ENCODE measurements at places on chromosomes 1 and 21.

DNA sequence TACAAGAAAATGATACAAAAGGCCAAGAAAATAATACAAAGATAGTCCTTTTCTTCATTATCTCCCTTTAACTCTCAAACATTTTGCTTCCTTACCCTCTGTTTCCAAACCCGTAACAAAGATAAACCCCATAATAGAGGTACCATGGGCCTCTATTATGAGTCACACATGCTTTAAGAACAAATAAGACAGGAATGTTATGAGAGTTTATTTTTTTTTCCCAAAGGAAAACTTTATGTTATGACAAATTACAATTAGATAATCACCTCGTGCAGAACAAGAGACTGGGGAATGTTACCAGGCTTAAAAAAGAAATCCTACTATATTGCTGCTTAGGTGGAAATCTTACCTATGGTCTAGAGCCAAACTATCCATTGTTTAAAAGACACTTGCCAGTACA is 272.0 kb downstream of the BRINP3 start:
- DNase-seq, result no peak

- DNase-seq, result no peak
These were observed 40.2 kb downstream of the PIK3CD start for GRCh38 chr1:9691691-9692090.

- DNase-seq, result no peak
These were observed 70.2 kb downstream of the EDEM3 start for GRCh38 chr1:184684285-184685074.

DNA sequence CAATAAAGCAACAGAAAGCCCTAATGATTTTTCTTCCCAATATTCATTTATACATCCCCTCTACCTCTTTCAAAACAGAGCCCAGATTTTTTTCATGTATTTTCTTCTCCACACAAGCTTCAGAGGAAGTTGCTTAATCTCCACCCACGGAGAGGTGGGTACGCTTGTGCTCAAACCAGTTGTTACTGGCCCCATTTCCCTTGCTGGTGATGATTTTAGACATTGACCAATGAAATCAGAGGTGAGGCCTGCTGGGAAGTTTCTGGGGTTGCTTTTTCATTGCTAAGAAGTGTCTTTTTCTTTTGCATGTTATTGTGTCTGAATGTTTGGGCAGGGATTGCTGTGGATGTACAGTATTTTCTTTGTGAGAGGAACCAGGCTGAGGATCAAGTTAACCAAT is 448.1 kb upstream of the B3GALT2 start:
- DNase-seq, result no peak

DNA sequence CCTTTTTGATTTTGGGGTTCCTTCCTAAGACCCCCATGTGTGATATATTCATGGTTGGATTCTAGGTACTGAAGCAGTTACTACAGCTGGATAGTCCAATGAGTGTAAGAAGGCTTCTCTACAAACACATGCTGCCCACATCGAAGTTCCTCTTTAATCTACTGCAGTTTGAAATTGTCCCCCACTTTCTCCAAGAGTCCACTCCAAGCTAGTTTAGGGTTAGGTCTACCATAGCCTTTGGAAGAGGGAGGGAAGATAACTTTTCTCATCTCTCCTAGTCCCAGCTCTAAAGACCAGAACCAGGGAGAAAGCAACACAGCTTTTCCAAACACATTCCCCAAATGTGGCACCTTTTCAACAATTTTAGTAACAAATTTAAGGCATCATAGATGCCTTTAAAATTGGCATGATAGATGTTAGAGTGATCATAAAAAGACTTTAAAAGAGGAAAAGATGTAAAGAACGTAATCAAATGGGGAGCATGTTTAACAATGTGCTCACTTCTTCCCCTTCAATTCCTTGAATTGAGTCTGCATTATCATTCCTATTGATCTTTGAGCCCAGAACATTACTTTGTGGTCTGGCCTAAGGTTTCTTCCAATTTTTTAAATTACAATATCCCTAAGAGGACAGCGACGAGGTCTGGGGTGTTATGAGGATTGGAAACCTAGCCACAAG is 1.0 kb upstream of the EXO1 start:
- DNase-seq, result no peak

DNA sequence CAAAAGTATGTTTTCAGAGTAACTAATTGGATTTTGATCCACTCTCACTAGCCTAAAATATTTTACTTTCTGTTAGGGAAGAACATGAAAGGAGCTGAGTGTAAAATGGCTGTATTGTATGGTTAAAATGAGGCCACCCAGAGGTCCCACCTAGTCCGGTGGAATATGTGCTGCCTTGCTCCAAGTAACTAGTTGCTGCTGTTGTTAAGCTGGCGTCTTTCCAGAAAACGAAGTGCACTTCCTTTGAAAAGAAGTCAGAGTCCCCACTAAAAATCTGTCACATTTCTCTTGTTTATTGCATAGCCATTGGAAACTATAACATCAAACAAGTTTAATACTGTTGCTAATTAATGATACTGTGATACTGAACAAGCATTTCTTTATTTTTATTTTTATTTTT is 3.2 kb downstream of the SLC25A33 start:
- DNase-seq, result no peak

DNA sequence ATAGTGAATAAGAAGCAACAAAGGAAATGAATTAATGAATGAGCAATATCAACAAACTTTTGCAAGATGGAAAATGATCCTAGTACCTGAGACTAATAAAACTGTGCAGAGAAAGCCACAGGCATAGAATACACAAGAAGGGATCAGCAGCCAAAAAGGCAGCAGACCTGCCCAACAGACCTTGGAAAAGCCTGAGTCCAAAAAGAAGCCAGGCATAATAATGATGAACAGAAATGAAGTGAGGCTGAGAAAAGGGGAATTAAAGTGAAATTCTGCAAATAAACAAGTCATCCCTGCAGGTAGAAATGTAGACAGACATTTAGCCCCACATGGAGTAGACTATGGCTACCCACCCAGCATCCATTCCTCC is 10.3 kb upstream of the PHTF1 start:
- no peak for DNase-seq

DNA sequence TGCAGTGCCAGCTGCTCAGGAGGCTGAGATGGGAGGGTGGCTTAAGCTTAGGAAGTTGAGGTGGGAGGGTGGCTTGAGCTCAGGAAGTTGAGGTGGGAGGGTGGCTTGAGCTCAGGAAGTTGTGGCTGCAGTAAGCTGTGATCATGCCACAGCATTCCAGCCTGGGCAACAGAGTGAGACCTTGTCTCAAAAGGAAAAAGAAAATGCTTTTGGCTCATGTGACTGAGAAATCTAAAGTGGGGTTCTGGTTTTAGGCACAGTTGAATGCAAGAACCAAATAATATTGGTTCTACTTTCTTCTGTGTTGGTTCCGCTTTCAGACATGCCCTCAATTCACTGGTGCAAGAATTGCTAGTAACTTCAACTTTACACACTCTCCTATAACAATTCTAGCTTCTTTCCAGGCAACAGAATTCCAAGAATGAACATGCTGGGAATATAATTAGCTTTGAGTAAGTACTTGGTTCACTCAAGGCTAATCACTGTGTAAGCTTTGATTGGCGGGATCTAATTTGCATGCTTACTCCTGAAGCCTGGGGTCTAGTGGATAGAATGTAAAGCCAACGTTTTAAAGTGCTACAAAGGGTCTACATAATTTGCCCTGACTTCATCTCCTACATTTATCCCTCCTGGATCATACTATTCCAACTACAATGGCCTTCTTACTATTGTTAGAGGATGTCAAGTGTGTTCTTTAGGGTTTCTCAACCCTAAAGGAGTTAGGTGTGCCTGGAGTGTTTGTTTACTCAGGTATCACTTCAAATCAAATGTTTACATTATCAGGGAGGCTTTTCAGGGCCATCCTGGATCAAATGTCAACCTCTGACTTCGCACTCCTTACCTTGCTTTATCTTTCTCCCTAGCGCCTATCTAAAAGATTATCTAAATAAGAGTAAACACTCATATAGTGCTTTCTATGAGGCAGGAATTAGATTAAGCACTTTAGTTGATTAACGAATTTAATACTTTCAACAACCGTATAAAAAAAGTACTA is 115.1 kb downstream of the SLC16A1 start:
- peak; percentile 77 for DNase-seq

GRCh38 chr1:159908031-159908940 is 8.3 kb upstream of the CFAP45 start:
- DNase-seq, result no peak

- DNase-seq, result no peak
These were observed 1.4 kb downstream of the SH3BGRL3 start for GRCh38 chr1:26281091-26281958.

GRCh38 chr1:228306275-228307217 is 98.7 kb downstream of the OBSCN start:
- DNase-seq, result no peak

DNA sequence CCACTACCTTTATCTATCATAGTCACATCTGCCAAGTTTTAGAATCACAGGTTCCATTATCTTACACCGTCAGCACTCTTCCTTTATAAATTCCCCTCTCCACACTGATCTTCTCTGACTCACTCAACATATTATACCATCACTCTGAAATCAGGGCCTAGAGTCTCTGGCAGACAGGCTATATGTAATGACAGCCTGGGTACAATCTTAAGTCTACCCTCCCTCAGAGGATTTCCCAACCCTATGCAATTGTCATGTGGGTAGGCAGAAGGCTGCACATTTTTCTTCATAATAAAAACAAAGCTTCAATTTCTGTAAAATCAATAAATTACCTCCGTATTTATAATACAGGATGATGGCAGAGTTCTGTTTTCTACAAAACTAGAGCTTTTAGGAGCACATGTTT is 138.0 kb downstream of the RERE start:
- DNase-seq, result no peak

- peak; percentile 65 for DNase-seq
These were observed 2.7 kb upstream of the SDC3 start for GRCh38 chr1:30911059-30911954.

GRCh38 chr1:160797861-160798273 is 1.9 kb downstream of the LY9 start:
- DNase-seq, result no peak

DNA sequence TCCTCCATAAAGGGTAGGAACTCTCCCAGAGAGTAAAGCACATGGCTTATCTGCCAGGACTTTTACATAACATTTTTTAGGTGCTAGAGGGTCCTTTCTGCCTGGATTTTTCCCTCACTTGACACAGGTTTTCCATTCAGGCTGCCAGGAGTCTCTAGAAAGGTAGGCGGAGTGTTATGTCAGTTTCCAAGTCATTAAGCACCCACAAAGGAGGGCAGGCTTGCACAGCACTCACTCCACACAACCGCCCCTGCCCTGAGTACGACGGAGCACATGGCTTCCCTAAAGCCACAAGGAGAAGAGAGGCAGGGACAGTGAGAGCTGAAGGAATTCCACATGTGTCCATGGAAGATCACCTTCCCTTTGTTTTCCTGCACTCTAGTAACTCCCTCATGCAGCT is 55.7 kb downstream of the CAPZB start:
- no peak for DNase-seq

- DNase-seq, result no peak
These were observed 43.1 kb upstream of the CXADR start for GRCh38 chr21:17469727-17470126.

DNA sequence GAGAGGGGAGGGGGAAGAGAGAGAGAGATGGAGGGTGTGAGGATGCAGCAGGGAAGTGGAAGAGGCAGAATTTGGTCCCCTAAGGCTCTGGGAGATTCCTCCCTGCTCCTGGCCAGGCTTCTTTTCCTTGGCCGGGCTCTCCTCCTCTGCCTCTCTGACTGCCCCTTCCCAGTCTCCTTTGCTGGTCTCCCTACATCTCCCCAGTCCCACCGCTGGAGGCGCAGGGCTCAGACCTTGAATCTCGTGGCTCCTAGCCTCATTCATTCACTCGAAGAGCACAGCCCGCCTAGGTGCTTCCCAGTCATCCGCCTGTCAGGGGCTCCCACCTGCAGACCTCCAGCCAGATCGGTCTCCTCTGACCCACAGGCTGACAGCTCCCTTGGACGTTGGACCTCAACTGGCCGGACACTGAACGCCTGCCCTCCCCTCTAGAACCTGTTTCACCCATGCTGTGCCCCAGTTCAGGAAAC is 76.5 kb downstream of the VWA5B1 start:
- DNase-seq, result no peak

DNA sequence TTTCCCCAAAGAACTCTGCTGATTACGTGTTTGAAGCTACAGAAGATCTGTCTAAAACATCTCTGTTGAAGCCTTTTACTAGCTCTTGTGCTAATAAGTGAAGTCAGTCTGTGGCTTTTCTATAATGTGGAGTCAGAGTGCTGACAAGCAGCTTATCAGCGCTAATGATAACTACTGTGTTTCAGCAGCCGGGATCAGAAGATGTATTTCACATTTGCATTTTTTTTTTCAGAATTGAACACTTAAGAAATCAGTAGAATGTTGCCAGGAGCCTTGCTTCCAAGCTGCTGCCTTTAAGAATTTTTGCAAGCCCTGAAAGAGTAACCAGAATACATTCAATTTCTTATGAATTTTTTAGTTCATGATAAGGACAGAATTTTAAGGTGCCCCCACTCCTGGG is 519.4 kb upstream of the NR5A2 start:
- no peak for DNase-seq

DNA sequence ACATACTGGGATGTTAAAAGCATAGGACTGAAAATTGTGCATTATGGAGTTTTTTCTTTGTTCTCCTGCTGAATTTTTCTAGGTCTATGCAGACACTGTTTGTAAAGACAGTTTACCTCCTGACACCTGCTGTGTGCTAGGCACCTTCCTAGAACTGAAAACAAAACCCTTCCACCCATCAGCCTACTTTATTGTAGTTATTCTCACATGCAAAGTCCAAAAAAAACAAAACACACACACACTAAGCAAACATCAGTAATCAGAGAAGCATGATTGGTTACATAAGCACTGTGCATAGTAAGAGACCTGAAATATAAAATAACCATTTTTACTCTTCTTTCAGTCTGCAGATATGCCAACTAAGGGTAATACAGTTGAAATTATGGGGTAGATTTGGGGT is 195.1 kb downstream of the CRB1 start:
- peak; percentile 65 for DNase-seq

DNA sequence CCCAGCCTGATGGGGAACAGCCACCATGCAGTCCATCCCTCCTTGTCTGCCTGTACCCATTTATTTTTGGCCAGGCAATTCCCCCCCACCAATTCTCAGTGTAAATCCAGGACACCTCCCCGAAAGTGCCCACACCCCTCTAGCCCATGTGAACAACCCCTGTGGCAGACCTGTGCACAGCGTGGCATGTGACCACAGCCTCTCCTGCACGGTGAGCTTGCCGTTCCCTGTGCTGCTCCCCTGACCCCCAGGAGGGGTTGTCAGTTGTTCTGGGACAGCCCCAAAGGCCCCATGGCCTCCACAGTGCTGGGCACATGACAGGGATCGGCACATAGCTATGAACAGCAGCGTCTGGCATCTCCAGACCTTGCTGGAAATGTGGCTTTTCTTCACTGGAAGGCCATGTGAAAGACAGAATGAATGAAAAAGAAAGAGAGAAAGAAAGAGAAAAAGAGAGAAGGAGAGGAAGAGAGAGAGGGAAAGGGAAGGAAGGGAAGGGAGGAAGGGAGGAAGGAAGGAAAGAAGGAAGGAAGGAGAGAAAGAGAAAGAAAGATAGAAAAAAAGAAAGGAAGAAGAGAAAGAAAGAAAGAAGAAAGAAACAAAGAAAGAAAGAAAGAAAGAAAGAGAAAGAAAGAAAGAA is 3.9 kb downstream of the CAPN9 start:
- DNase-seq, result no peak
